Activated naive CD8-positive, alpha-beta T cell treated with anti-CD3 and anti-CD28 coated beads, Interleukin-2, amount 10 ng/mL, durations not matched to agents 7 days and 5 days (primary cell): ENCODE measurements at places on chromosomes 6 and 20. TPM values are rescaled to one million over a fixed set of nuclear protein-coding genes. Genes with fewer than 3 reads are reported as not detected.

The TMEM181 gene
- 17.7 TPM for total RNA-seq

- no peak for DNase-seq
- no peaks in the 10 kb centered on the region for H3K36me3 ChIP-seq
- no peak overlapping the region for H3K4me3 ChIP-seq
- peaks cover 3% of the 10 kb centered on the region for H3K27me3 ChIP-seq
- H3K27ac ChIP-seq: no peak overlapping the region
Observed at GRCh38 chr6:130307752-130308361, 58.0 kb upstream of the TMEM200A start.

GRCh38 chr20:8718279-8718678 is 350.6 kb upstream of the PLCB4 start:
- no peak overlapping the region for H3K27ac ChIP-seq
- H3K27me3 ChIP-seq: no peaks in the 10 kb centered on the region
- no peaks in the 10 kb centered on the region for H3K4me1 ChIP-seq

GRCh38 chr6:7647504-7647903 is 57.5 kb downstream of the SNRNP48 start:
- H3K27ac ChIP-seq: peak overlapping the region; percentile 28
- H3K4me3 ChIP-seq: no peak overlapping the region
- peaks cover 2% of the 10 kb centered on the region for H3K36me3 ChIP-seq

- DNase-seq: no peak
- no peak overlapping the region for H3K4me3 ChIP-seq
- H3K27me3 ChIP-seq: no peaks in the 10 kb centered on the region
- H3K36me3 ChIP-seq: no peaks in the 10 kb centered on the region
- H3K27ac ChIP-seq: no peak overlapping the region
Observed at GRCh38 chr20:21681922-21682318, 23.5 kb upstream of the PAX1 start.

- no peak overlapping the region for H3K27ac ChIP-seq
- DNase-seq: no peak
- H3K27me3 ChIP-seq: no peaks in the 10 kb centered on the region
- peaks cover 18% of the 10 kb centered on the region for H3K36me3 ChIP-seq
- peaks cover 28% of the 10 kb centered on the region for H3K4me1 ChIP-seq
Observed at GRCh38 chr6:16496210-16496609, 257.8 kb downstream of the GMPR start.

GRCh38 chr6:167121335-167121841 is 1.5 kb upstream of the CCR6 start:
- no peak for DNase-seq
- peak overlapping the region; percentile 9 for H3K4me3 ChIP-seq
- H3K36me3 ChIP-seq: no peaks in the 10 kb centered on the region
- H3K27ac ChIP-seq: peak overlapping the region; percentile 74

GRCh38 chr20:774660-775057 is 6.4 kb upstream of the SLC52A3 start:
- H3K27ac ChIP-seq: no peak overlapping the region
- H3K4me1 ChIP-seq: peaks cover 3% of the 10 kb centered on the region
- peaks cover 3% of the 10 kb centered on the region for H3K27me3 ChIP-seq
- DNase-seq: no peak
- no peaks in the 10 kb centered on the region for H3K36me3 ChIP-seq
